ENCODE measurements at places on chromosomes 3 and 15.
A peak's percentile ranks its signal among the peaks of the same experiment; 100 is the strongest.

DNA sequence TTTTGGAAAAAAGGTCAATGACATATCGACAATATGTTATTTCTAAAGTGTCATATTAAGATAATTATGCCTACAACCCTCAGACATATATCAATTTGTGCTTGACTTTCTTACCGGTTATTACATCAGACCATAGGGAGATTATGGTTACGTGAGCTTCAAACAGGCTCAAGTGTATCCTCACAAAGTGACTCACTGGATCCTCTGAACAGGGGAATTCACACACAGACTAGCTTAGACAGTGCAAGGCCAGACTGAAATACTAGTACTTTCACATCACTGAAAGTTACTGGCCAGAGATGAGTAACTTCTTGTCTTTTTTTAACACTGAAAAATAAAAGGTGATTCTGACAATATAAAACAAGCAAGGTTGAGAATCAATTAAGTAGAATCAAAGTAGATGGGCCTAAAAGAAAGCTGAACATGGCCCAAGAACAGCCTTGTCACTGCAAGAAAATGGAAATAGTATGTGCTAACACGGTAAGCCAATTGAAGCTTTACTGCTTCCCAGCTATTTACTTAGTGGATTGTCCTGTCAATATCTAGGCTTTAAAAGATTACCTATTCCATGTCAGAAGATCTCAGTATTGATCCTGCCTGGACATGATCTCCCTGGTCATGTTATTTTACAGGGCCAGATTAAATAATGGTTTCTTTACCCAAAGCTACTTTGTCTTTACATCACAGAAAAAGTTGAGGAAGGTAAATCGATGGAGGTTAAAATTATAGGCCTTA, 848.6 kb downstream of the ROBO1 start:
- DNase-seq = no peak

GRCh38 chr3:154795582-154795981, 284.5 kb upstream of the MME start:
- DNase-seq = no peak

DNA sequence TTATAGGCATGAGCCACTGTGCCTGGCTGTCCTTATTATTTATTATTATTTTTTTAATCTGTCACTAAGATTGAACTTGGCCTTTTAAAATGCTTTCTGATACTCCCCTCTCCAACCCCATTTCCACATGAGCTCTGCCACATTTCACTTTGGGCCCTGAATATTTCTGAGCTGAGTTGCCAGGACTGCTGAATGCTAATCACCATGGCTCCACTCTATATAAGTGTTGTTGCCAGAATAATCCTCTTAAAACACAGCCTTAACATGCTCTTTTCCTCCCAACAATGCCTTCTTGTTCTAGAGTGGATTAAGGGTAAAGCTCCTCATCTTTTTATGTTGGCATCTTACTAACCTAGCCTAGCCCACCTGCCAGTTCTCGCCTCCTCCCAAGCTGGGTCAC, 124.4 kb downstream of the PDZRN3 start:
- no peak for DNase-seq

DNA sequence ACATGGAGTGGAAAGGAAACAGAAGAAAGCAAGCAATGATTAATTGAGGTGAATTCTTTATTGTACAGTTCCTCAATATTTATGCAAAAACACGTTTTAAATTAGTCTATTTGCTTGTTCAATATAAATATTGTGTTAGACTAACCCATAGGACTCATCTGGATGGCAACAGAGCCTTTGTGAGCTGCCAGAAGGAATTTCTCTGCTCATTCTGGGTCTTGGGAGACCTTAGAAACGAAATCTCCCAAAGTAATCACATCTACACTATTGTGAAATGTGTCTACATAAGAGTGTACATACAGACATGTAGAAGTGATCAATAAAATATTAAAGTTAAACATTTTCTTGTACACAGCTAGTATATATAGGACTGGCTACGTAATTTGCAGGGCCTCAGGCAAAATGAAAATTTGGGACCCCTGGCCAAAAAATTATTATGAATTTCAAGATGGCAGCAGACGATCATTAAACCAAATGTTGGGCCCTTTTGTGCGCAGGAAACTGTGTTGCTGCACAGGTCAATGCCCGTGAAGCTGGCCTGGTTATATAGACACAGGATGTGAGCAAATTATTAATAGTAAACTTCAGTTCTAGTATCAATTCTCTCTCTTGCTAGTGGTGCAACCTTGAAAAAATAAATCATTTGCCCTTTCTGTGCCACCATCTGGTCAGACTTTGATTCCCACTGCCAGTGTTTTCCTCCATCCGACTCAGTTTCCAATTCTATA, 83.3 kb downstream of the MINAR1 start:
- DNase-seq = no peak

DNA sequence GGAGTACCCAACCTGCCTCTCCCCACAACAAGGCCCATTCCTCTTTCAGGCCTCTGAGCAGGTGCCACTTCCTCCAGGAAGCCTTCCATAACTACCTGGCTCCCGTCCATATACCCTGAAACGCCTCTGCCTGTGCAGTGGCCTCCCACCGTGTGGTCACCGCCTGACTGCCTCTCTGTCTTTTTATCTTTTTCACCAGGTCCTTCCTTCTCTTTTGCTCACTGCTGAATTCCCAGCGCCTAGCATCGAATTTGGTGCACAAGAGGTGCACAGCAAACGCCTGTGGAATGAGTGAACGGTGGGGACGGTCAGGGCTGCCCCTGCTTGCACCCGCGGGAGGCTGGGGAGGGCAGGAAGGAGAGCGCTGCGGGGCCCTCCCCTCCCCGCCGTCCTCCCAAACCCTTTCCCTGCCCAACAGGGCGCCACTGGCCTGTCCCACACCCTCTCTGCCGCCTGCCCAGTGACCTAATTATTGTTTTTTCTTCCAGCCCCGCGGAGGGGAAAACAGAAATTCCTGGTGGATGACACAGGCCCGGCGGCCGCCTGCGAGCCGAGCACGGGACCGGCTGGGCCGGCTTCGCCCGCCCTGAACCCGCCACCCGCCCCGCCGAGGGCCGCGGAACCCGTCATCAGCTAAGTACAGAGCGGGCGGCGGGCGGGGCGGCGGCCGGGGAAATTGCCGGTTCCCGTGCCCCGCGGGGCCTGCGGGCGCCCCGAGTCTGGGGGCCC, 140.1 kb downstream of the SMAD6 start:
- DNase-seq = peak; percentile 25

- DNase-seq = no peak
Observed at GRCh38 chr3:60135474-60135873, 1085.6 kb upstream of the CFAP20DC start.

DNA sequence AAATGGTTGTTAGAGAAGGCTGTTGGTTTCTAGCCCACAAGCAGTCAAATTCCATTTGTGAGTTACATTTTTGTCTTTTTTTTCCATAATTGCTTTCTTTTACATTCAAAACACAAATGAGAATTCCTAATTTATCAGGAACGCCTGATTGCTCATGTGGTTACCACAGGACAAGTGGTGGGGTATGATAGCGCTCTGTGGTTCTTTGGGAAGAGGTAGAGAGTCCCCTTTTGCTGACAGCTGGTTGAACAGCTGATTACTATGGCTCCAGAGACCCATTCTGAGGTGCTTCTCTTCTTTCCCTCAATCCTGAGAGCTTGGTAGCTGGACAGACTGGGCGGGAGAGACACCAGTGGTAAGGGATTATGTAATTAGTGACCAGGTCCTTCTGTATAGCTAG, 24.4 kb downstream of the CNOT10 start:
- DNase-seq = no peak

DNA sequence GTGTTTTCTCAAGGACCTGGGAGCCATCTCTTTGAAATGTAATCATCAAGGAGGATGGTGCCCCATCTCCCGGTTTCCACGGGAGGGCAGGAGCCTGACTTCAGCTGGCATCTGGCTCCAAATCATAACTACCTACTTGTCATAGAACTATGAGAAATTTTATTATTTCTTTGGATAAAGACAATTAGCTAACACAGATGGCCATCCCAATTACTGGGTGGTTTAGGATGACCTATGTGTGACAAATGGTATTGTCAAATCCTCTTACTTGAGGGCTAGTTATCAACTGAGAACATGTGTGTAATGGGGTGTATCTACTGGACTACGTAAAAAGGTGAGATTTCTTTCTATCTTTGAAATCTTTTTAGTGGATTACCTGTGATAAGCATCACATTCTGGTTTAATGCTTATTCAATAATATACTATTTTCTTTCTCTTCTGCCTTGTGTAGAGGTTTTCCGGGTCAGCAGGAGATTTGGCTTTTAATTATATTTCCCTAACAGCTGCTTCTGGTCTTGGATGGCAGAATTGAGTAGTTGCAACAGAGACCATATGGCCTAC, 15.3 kb upstream of the PARP14 start:
- DNase-seq = no peak

GRCh38 chr3:62134061-62134496, 239.3 kb downstream of the FEZF2 start:
- no peak for DNase-seq

DNA sequence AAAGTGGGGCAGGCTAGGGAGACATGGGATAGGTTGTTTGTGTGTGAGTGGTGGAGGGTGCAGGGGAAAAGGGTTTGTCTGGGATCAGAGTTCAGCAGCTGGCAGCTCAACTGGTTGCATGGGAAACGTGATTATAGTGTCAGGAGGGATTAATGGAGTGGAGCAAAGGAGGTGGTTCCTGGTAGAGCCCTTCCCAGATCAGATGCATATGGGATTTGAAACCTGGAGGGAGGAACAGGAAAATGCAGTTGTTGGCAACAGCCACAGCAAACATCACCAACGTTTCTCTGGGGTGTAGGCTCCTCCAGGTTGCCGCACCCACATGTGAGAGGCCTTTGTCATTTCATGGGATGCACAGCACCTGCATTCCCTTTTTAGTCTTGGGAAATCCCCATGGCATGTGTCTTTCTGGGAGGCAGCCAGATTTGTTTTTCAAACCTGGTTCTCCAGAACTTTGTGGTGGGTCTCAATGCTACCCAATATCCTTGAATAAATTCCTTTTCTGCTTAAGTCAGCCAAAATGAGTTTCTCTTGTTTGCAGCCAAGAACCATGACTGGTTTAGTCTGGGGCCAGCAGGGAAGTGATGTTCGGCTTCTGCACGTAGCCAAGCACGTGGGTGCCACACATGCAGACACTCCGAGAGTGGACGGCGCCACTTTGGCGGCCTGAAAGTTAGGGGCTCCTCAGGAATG, 61.3 kb downstream of the BDH1 start:
- DNase-seq = no peak

DNA sequence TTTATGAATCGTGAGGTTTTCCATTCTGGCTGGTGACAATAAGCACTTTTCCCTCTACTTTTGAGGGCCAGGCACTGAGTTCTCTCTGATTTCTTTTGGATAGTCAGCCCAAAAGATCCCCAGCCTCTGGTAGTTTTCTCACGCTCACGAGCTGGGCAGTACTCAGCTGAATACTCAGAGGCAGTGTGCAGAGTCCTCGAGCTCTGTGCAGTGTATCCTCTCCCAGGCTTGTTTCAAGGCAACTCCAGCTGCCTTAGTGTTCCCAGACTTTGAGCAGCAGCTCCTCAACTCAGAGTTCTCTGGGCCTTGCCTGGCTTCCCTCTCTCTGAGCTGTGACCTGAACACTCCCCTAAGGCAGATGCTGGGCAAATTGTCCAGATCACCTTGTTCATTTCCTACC, 59.1 kb upstream of the IQSEC1 start:
- no peak for DNase-seq

GRCh38 chr15:60358935-60359682, 38.7 kb downstream of the ANXA2 start:
- DNase-seq = no peak

- no peak for DNase-seq
Observed at GRCh38 chr15:94004697-94005096, 226.7 kb upstream of the MCTP2 start.

GRCh38 chr3:27684302-27684701, 37.8 kb downstream of the EOMES start:
- DNase-seq = no peak

DNA sequence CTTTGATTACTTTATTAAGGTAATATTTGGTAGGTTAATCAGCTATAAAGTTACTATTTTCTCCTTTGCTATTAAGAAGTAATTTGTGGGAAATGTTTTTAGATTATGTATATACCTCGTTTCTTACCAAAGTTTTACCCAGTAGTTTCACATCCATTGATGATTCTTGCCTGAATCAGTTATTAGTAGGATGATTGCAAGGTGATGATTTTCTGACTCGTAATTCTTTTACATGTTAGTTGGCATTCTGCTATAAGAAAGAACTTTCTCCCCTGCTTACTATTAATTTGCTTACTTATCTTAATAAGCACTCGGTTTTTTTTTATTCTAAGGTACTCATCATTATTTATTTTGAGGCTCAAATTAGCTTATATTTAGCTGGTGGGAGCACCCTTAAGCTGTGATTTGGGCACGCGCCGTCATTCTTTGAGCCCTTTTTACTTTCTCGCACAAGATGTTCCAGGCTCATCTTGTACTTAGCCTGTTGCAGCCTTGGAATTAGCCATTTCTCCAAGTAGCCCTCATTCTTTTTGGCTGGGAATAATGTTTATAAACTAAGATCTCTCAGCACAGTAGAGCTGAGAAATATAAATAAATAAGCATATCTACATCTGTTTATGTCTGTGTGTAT, 15.3 kb downstream of the USP3 start:
- DNase-seq = no peak

DNA sequence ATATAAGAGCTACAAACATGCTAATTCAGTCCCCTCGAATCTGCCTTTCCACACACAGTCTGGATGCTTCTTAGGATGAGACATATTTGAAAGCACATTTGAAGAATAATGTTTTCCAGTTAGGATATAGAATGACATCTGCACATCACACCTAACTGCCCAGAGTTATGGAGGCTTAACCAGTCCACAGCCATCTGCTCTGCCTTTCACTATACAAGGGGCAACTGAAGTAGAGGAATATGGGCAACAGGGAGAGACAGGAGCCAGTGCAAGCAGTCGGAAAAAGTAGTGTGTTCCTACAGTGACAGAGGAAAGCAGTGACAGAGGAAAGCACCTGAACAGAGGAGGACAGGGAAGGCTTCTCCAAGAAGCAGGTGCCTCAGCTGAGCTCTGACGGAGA, 79.0 kb upstream of the CLDN18 start:
- DNase-seq = no peak

- DNase-seq = no peak
Observed at GRCh38 chr3:65685621-65686235, 353.0 kb downstream of the MAGI1 start.

GRCh38 chr3:22117091-22117490, 366.1 kb upstream of the ZNF385D start:
- no peak for DNase-seq

GRCh38 chr3:142007710-142008399, 131.4 kb downstream of the ATP1B3 start:
- no peak for DNase-seq

All from esophagus squamous epithelium (tissue), 5 donors.